GM23248 (cell line): ENCODE measurements at places on chromosomes 12 and 14. TPM values are rescaled to one million over a fixed set of nuclear protein-coding genes. Genes with fewer than 3 reads are reported as not detected.

RNU4-1 gene
- total RNA-seq = not detected in 2 replicates

APOF gene
- not detected in 2 replicates for total RNA-seq

COL2A1 gene
- not detected in 2 replicates for total RNA-seq

SLCO1A2 gene
- total RNA-seq = not detected in 2 replicates

EPYC gene
- total RNA-seq = not detected in 2 replicates

KRT8 gene
- total RNA-seq = 5.5 and 12.9 TPM in 2 replicates
